ENCODE measurements at places on chromosomes 3 and 15. TPM values are rescaled to one million over a fixed set of nuclear protein-coding genes. Genes with fewer than 3 reads are reported as not detected.
A peak's percentile ranks its signal among the peaks of the same experiment; 100 is the strongest.

DNA sequence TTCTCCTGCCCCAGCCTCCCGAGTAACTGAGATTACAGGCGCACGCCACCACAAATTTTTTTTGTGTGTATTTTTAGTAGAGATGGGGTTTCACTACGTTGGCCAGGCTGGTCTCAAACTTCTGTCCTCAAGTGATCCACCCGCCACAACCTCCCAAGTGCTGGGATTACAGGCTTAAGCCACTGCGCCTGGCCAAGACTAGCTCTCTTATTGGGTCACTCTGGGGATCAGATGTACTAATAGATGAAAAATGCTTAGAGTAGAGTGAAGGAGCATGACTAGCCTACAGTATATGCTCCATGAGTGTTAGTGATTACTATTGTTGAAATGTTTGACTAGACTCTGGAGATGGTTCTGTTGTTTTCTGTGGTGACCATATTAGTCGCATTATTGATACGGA, 21.8 kb downstream of the RARB start:
- DNase-seq: no peak

- no peak for DNase-seq
These were observed 107.2 kb upstream of the ABHD17C start for GRCh38 chr15:80587816-80588456.

- peak; percentile 46 for DNase-seq
These were observed 38.9 kb downstream of the TOPAZ1 start for GRCh38 chr3:44280631-44281030.

- peak; percentile 42 for DNase-seq
These were observed 23.3 kb upstream of the CEMIP start for GRCh38 chr15:80755885-80756284.

DNA sequence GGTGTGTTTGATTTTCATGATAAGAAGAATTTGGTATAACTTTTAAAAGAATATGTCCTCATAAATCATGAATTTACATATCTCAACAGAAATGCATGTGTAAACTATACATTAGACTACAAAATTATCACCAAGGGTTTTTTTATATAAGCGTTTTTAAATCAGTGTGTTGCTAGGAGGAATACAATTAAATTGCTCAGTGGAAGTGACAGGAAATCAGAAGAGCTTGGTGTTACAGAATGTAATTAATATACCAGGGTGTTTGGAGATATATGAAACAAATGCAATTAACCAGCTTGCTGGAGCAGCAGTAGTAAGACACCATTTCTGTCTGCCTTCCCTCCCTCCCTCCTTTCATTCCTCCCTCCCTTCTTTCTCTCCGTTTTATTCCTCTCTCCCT, 2.4 kb downstream of the ROBO2 start:
- no peak for DNase-seq

GRCh38 chr3:176919836-176920765, 277.2 kb downstream of the TBL1XR1 start:
- DNase-seq: no peak

DNA sequence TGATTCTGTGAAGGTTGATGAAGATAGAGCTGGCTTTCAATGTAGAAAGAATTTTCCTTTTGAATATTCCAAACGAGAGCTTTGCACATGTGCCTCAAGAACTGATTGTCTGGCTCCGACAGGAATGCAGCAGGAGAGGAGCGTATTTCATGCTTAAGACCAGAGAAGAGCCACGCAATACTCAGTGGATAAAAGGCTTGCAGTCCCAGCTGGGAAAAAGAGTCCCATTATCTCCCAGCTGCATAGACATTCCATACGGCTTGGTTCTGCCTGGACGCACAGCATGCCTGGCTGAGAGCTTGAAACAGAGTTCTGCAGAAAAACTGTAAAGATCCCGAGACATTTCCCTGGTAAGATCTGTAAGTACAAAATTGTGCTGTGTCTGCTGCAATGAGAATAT, at the start of gene CNTN6:
CNTN6 (plus strand) TSS at position 254 of the 400 bp plus-strand sequence. CDS start 54,985 bp downstream, outside the sequence.
- no peak for DNase-seq

GRCh38 chr15:57253082-57253481, 123.2 kb upstream of the CGNL1 start:
- no peak for DNase-seq

Gene MON1A
- total RNA-seq: 10.3 TPM
